Nasal cavity respiratory epithelium epithelial cell of viscerocranial mucosa (primary cell): ENCODE measurements at places on chromosomes 7 and 10. TPM values are rescaled to one million over a fixed set of nuclear protein-coding genes. Genes with fewer than 3 reads are reported as not detected.

Gene GNG11
- total RNA-seq = under 0.01 and 0.07 TPM in 2 replicates

Gene COPG2
- total RNA-seq = 28.9 and 30.1 TPM in 2 replicates

Gene CLCN1
- 0.64 TPM in 1 of 2 replicates, not detected in the other for total RNA-seq

Gene SRRM3
- 0.34 and 2.1 TPM in 2 replicates for total RNA-seq

Gene LRRD1
- under 0.01 and 0.14 TPM in 2 replicates for total RNA-seq

Gene TMEM236
- under 0.01 and 0.07 TPM in 2 replicates for total RNA-seq

Gene FMC1
- total RNA-seq = 3.1 and 9.2 TPM in 2 replicates

Gene FAM200A
- total RNA-seq = 6.2 and 11.7 TPM in 2 replicates

Gene HDAC9
- total RNA-seq = 29.7 and 46.5 TPM in 2 replicates

Gene NRAP
- total RNA-seq = not detected in 2 replicates

Gene FAM241B
- total RNA-seq = 3.8 and 4.1 TPM in 2 replicates

Gene TRIM74
- 0.21 and 0.34 TPM in 2 replicates for total RNA-seq

Gene FAM221A
- total RNA-seq = 2.1 and 4.4 TPM in 2 replicates

Gene CCT6A
- total RNA-seq = 336 and 351 TPM in 2 replicates

Gene FAM180A
- 0.14 and 0.34 TPM in 2 replicates for total RNA-seq

Gene CYP2C9
- total RNA-seq = 0.71 TPM in 1 of 2 replicates, not detected in the other

Gene SPAM1
- not detected in 2 replicates for total RNA-seq

Gene HMX3
- 0.07 and 0.34 TPM in 2 replicates for total RNA-seq

Gene CDHR1
- total RNA-seq = 0.68 and 2.8 TPM in 2 replicates

Gene RASSF4
- under 0.01 and 3.5 TPM in 2 replicates for total RNA-seq

Gene SLC16A9
- total RNA-seq = 2.4 and 3.7 TPM in 2 replicates

Gene MGAM2
- total RNA-seq = 0.21 TPM in 1 of 2 replicates, not detected in the other

Gene TEX36
- not detected in 2 replicates for total RNA-seq

Gene CD36
- total RNA-seq = 1.0 and 117 TPM in 2 replicates

Gene VSTM2A
- total RNA-seq = not detected in 2 replicates

Gene ABCA13
- 0.68 and 4.9 TPM in 2 replicates for total RNA-seq

Gene SAMD8
- 31.1 and 41.4 TPM in 2 replicates for total RNA-seq

Gene HOXA9
- not detected in 2 replicates for total RNA-seq

Gene ITPRID1
- not detected in 2 replicates for total RNA-seq

Gene DRGX
- total RNA-seq = not detected in 2 replicates

Gene MYL10
- total RNA-seq = not detected in 2 replicates

Gene SPACDR
- total RNA-seq = 0.34 and 0.43 TPM in 2 replicates

Gene PFKP
- total RNA-seq = 107 and 286 TPM in 2 replicates

Gene NMT2
- 11.6 and 13.8 TPM in 2 replicates for total RNA-seq

Gene PAX4
- total RNA-seq = not detected in 2 replicates

Gene WDR11
- total RNA-seq = 70.1 and 86.1 TPM in 2 replicates

Gene CALHM1
- total RNA-seq = not detected in 2 replicates

Gene CPA2
- total RNA-seq = not detected in 2 replicates

Gene ZNF248
- total RNA-seq = 7.5 and 10.3 TPM in 2 replicates

Gene OR6V1
- total RNA-seq = not detected in 2 replicates

Gene SPDYE16
- not detected in 2 replicates for total RNA-seq

Gene HABP2
- 0.07 TPM in 1 of 2 replicates, not detected in the other for total RNA-seq

Gene CTAGE6
- 1.00 TPM in 1 of 2 replicates, not detected in the other for total RNA-seq

Gene SFRP4
- total RNA-seq = not detected in 2 replicates

Gene EMX2
- total RNA-seq = not detected in 2 replicates

Gene AKR1C4
- not detected in 2 replicates for total RNA-seq

Gene LIPN
- 5.8 TPM in 1 of 2 replicates, not detected in the other for total RNA-seq

Gene DOCK1
- 95.3 and 132 TPM in 2 replicates for total RNA-seq

Gene COX19
- total RNA-seq = 15.7 and 25.7 TPM in 2 replicates

Gene TLL2
- total RNA-seq = 0.34 and 17.7 TPM in 2 replicates

Gene PON1
- not detected in 2 replicates for total RNA-seq

Gene WNT2
- not detected in 2 replicates for total RNA-seq
